ENCODE measurements at places on chromosomes 5 and 9. TPM values are rescaled to one million over a fixed set of nuclear protein-coding genes. Genes with fewer than 3 reads are reported as not detected.
A peak's percentile ranks its signal among the peaks of the same experiment; 100 is the strongest.

LCN12 gene
- total RNA-seq = not detected

- peak; percentile 47 for DNase-seq
These were observed 120.9 kb downstream of the WNK2 start for GRCh38 chr9:93304574-93305496.

GRCh38 chr9:79812099-79812498, 240.3 kb downstream of the TLE4 start:
- peak; percentile 14 for DNase-seq

DNA sequence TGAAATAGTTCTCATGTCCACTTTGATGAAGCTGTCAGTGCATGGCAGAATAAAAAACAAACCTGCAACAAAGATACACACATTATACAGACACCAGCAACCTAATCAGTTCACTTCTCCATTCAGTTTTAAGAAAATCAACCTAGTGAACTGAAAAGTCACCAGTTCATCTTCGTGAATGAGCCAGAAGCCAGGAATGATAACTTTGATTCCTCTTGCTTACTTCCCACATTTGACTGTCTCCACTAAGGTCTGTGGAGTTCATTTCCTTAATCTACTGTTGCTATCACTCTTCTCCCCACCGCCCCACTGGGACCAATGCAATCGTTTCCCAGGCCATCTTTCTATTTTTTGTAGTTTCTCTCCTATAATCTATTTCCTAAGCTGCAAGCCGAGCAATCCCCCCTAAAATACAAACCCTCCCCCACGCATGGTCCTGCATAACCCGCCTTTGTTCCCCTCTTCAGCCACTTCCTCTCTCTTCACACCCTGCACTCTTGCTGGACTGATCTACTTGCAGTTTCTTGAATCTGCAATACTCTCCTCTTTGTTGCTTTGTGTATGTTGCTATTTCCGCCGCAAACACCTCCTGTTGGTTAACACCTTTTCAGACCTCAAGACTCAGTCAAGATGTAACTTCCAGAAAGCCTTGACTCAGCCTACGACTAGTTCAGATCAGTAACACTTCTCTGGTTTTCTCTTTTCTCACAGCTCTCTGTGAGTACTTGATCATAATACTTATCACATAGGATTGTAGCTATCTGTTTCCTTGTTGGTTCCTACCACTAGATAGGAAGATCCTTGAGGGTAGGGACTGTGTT, 16.6 kb downstream of the STOM start:
- no peak for DNase-seq

DNA sequence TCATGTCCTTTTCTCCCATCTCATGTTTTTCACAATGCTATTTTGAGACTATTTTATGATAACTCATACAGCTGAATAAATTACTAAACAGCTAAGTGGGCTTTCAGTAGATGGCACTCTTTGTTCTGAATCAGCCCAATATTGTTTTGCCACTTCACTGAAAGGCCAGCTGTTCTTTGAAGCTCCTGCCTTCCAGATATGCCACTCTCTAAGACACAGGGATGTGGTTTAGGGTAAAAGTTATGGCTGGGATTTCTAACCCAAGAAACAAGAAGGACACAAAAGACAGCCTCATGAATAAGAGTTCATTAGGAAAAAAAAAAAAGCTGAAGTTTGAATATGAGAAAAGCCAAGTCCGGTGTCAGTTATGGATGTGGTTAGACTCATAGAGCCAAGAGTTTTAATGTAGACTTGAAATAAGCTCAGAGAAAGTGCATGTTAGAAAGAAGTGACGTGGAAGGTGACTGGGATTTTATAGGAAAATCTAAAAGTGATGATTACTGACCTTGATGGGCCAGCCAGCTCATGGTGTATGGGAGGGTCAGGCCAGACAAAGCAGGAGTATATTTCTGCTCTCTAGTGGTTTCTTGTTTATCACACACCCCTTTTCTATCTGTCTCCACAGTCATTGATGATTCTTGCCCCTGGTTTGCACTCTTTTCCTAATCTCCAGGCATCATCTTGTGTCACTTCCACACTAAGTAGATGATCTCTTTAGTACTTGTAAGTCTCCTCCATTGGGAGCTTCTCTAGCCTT, 488.5 kb downstream of the NR2F1-AS1 start:
- DNase-seq = no peak

GRCh38 chr5:98791898-98792580, 18.6 kb downstream of the RGMB start:
- DNase-seq = no peak

PCSK1 gene
- total RNA-seq = 0.10 TPM

DNA sequence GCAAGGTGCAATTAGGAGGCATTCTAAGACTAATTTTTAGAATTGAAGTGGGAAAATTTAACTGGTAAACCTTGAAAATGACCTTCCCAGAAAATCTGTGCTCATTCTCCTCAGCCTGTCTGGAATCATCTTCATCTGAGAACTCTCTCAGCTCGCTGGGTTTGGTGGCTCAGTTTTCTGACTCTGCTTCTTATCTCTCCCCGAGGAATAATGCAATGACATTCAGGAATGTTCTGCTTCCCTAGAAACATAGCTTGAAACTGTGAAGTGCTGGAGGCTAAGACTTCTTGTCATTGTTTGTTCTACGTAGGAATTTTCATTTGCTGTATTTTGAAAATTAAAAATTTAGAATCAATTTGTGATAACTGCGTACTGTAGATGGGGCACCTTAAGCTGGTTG, 86.6 kb downstream of the KCNN2 start:
- DNase-seq = no peak

PLAC8L1 gene
- total RNA-seq = not detected

DNA sequence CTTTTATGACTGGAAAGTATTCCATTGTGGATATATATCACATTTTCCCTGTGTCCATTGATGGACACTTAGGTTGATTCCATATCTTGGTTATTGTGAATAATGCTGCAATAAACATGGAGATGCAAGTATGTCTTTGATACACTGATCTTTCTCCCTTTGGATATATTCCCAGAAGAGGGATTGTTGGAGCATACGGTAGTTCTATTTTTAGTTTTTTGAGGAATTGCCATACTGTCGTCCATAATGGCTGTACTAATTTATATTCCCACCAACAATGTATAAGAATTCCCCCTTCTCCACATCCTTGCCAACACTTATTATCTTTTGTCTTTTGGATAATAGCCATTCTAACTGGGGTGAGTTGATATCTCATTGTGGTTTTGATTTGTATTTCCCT, 54.9 kb upstream of the PITX1 start:
- no peak for DNase-seq

PTPN3 gene
- 2.8 TPM for total RNA-seq

GABRG2 gene
- total RNA-seq = not detected

- no peak for DNase-seq
These were observed 38.3 kb downstream of the PNPLA7 start for GRCh38 chr9:137511758-137512463.
